Type B pancreatic cell (in vitro differentiated cells): ENCODE measurements at places on chromosomes 4 and X.
A peak's percentile ranks its signal among the peaks of the same experiment; 100 is the strongest.

- no peaks in the 10 kb centered on the region for H3K4me1 ChIP-seq
- H3K4me3 ChIP-seq, result no peak overlapping the region
- no peaks in the 10 kb centered on the region for H3K27me3 ChIP-seq
- H3K36me3 ChIP-seq, result no peaks in the 10 kb centered on the region
- H3K27ac ChIP-seq, result no peak overlapping the region
Measured at GRCh38 chrX:37989304-37989703, 17.0 kb upstream of the SYTL5 start.

DNA sequence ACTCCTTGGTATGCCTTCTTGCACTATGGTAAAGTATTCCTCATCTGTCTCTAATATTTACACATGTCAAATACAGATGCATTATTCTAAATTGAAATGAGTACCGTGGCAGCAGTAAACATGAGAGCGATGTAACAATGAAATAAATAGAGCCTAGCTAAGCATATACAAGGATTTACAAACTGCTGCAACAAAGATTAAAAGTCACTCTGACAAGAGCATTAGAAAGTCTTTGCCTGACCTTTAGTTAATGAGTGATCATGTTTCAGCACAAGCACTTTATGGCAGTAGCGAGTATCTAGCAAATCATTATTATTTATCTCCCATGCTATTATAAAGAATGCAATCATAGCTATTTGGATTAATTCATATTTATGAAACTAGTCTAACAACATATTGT is 547.0 kb upstream of the NDST4 start:
- peaks cover 20% of the 10 kb centered on the region for H3K4me1 ChIP-seq
- H3K4me3 ChIP-seq, result no peak overlapping the region
- no peaks in the 10 kb centered on the region for H3K36me3 ChIP-seq
- DNase-seq, result no peak

DNA sequence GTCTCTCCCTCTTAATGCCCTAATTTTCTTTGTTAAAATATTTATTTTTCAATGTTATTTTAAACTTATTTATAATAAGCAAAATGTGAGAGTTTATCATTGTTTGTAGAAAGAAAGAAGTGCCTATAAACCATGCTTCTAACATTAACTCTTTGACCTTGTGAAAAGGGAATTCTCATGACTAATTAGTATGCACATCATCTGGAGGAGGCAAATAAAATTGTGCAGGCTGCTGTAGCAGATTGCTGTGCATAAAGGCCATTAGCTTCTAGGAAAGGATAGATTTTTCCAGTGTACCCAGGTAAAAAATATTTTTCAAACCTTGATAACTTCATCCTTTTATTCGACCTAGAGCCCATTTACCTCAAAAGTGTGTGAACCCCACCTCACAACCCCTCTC is 84.6 kb upstream of the GUCY1A1 start:
- no peaks in the 10 kb centered on the region for H3K27me3 ChIP-seq
- no peak for DNase-seq
- H3K4me1 ChIP-seq, result peaks cover 9% of the 10 kb centered on the region
- no peaks in the 10 kb centered on the region for H3K36me3 ChIP-seq
- H3K27ac ChIP-seq, result no peak overlapping the region
- H3K4me3 ChIP-seq, result no peak overlapping the region

DNA sequence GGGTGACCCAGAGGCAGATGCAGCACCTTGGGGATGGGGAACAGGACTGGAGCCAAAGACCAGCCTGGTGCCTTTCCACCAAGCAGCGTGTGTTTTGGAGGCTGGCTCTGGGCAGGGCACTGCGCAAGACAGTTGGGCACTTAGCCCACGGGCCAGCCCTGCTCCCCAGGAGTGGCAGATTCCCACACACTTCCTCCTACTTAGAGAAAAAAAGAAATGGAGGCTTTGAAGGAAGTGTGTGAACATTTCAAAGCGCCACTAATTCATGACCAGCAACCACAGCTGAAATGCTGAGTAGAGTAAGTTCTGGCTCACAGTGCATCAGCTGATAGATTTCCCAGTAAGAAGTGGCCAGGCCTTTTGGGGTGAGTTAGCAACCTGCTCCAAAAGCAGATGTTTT is 54.9 kb upstream of the LGI2 start:
- no peak for DNase-seq
- no peaks in the 10 kb centered on the region for H3K4me1 ChIP-seq
- no peaks in the 10 kb centered on the region for H3K36me3 ChIP-seq

- no peaks in the 10 kb centered on the region for H3K4me1 ChIP-seq
- no peak overlapping the region for H3K4me3 ChIP-seq
- H3K36me3 ChIP-seq, result no peaks in the 10 kb centered on the region
- no peak overlapping the region for H3K27ac ChIP-seq
- DNase-seq, result no peak
Measured at GRCh38 chr4:129261584-129261983, 165.6 kb downstream of the C4orf33 start.

- H3K27me3 ChIP-seq, result no peaks in the 10 kb centered on the region
- no peaks in the 10 kb centered on the region for H3K36me3 ChIP-seq
- no peak overlapping the region for H3K4me3 ChIP-seq
- H3K4me1 ChIP-seq, result no peaks in the 10 kb centered on the region
- no peak for DNase-seq
Measured at GRCh38 chr4:153705743-153706468, 21.8 kb downstream of the TLR2 start.

- DNase-seq, result no peak
- no peaks in the 10 kb centered on the region for H3K36me3 ChIP-seq
- H3K4me1 ChIP-seq, result no peaks in the 10 kb centered on the region
- no peak overlapping the region for H3K4me3 ChIP-seq
Measured at GRCh38 chrX:142249721-142250120, 44.6 kb upstream of the MAGEC2 start.

DNA sequence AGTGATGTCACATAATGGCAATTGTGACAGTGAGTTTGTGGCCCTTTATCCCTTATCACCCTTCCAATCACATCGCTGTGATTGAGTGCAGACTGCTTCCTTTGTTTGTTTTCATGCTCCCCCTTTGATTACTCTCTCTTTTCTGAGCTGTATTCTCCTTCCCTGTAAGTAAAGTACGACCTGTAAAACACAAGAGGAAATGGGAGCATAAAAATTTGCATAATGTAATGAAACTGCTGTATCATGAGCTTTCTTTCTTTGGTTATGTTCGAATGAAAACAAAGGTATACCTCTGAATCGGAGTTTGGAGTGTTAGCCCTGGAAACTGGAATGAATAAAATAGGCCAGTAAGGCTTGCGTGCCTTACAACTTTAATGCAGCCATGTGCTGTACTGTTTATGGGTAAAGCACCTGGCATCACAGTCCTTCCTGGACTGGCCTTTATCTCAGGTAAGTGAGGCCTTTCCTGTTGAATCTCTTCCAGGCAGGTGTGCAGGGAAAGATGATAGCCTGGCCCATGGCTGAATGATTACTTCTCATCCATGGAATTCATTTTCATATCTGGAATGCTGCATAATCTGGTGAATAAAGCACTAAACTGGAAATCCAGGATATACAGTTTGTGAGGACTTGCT is 26.6 kb upstream of the HS3ST1 start:
- no peaks in the 10 kb centered on the region for H3K27me3 ChIP-seq
- H3K4me1 ChIP-seq, result peaks cover 9% of the 10 kb centered on the region
- no peak for DNase-seq
- no peak overlapping the region for H3K27ac ChIP-seq

GRCh38 chr4:78722320-78722719 is 53.8 kb upstream of the BMP2K start:
- no peaks in the 10 kb centered on the region for H3K27me3 ChIP-seq
- H3K4me3 ChIP-seq, result no peak overlapping the region
- DNase-seq, result no peak
- H3K4me1 ChIP-seq, result peaks cover 10% of the 10 kb centered on the region
- H3K27ac ChIP-seq, result no peak overlapping the region

DNA sequence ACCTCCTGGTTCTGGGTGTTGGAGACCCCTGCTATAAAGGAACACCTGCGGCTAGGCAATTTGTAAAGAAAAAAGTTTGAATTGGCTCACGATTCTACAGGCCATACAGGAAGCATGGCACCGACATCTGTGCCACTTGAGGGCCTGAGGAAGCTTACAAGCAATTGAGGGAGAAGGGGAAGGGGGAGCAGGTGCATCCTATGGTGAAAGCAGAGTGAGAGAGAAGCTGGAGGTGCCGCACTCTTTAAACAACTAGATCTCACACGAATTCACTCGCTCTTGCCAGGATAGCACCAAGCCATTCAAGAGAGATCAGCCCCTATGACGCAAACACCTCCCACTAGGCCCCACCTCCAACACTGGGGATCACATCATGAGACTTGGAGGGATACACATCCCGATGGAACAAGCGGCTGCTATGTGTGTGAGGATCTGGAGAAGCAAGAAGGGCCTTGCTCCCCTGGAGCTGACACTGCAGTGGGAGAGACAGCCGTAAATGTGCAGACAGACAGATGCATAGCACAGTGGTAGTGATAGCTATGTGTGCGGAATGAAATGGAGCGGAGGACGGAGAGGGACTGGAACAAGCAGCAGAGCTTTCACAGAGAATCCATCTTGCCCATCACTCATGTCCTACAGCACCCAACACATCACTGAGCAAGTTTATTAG is 60.7 kb upstream of the HELT start:
- no peak overlapping the region for H3K4me3 ChIP-seq
- H3K4me1 ChIP-seq, result peaks cover 27% of the 10 kb centered on the region
- peaks cover 8% of the 10 kb centered on the region for H3K27me3 ChIP-seq
- DNase-seq, result peak; percentile 10
- no peak overlapping the region for H3K27ac ChIP-seq

DNA sequence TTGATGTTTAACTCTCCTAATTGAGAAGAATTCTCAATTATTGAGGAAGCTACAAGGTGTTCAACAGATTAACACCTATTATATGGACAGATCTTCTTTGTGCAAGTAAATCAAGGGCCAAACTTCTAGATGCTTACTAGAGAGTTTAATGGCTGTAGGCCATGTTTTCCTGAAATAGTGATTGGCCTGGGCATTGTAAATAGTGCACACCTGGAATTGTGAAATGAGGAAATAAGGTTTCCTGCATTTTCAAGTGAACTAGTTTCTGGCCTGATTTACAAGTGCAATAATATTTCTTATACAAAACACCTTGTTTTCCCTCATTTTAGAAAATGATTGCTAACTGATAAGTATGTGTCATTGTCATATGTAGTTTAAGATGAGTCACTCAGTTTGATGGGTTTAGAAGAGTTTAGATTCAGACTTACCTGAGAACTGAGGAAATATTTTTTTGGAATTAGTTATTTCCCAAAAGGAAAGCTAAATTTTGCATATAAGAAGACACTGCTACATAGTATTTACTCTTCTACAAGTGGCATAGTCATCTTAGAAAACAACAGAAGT is 21.2 kb downstream of the AFF1 start:
- no peak overlapping the region for H3K27ac ChIP-seq
- peaks cover 45% of the 10 kb centered on the region for H3K4me1 ChIP-seq
- H3K27me3 ChIP-seq, result no peaks in the 10 kb centered on the region
- peaks cover 22% of the 10 kb centered on the region for H3K36me3 ChIP-seq
- no peak for DNase-seq

- no peak for DNase-seq
- no peaks in the 10 kb centered on the region for H3K27me3 ChIP-seq
- no peak overlapping the region for H3K27ac ChIP-seq
- H3K36me3 ChIP-seq, result peaks cover 11% of the 10 kb centered on the region
Measured at GRCh38 chr4:185309770-185310169, 86.0 kb downstream of the LRP2BP start.

GRCh38 chr4:118881512-118882146 is 7.0 kb upstream of the SYNPO2 start:
- peak overlapping the region; percentile 11 for H3K27ac ChIP-seq
- DNase-seq, result no peak
- no peak overlapping the region for H3K4me3 ChIP-seq
- H3K27me3 ChIP-seq, result peaks cover 3% of the 10 kb centered on the region
- H3K36me3 ChIP-seq, result no peaks in the 10 kb centered on the region
- H3K4me1 ChIP-seq, result no peaks in the 10 kb centered on the region

- H3K4me1 ChIP-seq, result no peaks in the 10 kb centered on the region
- H3K4me3 ChIP-seq, result no peak overlapping the region
- H3K27me3 ChIP-seq, result peaks cover 11% of the 10 kb centered on the region
Measured at GRCh38 chrX:139559383-139560042, 29.0 kb downstream of the F9 start.

DNA sequence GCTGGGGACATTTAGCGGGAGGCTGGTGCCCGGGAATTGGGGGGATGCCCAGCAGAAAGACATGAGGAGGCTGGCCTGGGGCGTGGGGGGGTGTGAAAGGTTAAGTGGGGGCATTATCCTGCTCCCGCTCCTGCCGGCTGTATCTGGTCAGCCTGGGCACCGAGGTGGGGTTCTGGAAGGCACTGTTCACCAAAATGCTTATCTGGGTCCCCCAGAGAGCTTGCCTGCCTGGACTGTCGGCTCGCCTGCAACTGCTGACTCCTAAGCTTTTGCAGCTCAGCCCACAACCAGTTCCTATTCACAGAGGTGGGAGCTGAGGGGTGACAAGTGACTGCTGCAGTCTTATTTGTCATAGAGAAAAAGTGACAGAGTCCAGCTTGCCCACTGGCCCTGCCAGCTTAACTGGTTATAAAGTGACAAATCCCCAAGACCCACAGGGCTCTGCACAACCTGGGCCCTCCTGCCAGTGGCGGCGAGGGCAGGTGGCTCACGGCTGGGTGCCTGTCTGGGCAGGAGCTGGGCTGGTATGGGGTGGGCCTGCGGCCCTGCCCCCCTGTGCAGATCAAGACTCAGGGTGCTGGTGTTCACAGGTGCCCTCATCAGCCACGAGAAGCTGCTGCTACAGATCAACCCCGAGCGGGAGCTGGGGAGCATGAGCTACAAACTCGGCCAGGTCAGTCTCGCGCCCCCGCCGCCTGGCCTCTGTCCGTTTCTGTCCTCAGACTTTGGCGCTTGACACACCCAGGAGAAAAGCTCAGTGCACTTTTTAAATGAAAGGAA is 23.7 kb upstream of the MSANTD1 start:
- H3K4me3 ChIP-seq, result no peak overlapping the region
- no peaks in the 10 kb centered on the region for H3K4me1 ChIP-seq
- DNase-seq, result no peak
- peaks cover 23% of the 10 kb centered on the region for H3K36me3 ChIP-seq

DNA sequence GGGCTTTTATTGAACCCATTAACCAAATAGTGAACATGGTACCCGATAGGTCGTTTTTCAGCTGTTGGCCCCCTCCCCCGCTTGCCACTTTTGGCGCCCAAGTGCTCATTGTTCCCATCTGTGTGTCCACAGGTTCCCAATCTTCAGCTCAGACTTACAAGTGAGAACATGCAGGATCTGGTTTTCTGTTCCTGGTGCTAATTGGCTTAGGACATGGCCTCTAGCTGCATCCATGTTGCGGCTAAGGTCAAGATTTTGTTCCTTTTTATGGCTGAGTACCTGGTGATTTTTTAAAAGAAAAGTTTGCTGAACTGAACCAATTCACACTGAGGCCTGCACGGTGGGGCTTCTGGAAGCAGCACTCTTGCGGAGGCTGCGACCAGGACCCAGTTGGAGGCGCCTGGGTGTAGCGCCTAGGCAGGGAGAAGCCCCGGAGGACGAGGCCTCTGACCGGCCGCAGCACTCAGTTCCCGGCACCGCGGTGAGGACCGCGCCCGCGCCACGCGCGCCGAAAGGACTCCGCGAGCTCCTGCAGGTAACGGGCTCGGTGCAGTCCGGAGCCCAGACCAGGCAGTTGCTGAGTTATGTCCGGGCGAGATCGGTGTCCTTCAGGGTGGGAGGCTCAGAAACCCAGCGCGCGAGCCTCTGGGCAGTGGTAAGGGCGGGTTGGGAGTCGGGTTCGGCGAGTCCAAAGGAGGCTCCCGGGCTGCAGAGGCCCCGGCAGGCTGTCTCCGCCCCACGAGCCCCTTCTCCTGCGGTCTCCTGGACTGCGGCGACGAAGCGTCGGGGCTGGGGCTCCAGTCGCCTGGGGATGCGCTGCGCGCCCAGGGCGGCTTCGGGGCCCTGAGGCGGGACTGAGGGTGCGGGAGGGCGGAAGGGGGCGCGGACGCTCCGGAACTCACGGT is 15.8 kb upstream of the SLC25A4 start:
- DNase-seq, result no peak
- H3K4me1 ChIP-seq, result no peaks in the 10 kb centered on the region
- peaks cover 41% of the 10 kb centered on the region for H3K27me3 ChIP-seq
- H3K27ac ChIP-seq, result no peak overlapping the region
- H3K36me3 ChIP-seq, result no peaks in the 10 kb centered on the region
